Pulmonary artery endothelial cell (primary cell): ENCODE measurements at places on chromosomes 7 and 10. TPM values are rescaled to one million over a fixed set of nuclear protein-coding genes. Genes with fewer than 3 reads are reported as not detected.

STMP1 gene
- 6.6 and 8.0 TPM in 2 replicates for total RNA-seq

RSPH10B2 gene
- total RNA-seq = 0.13 TPM in 1 of 2 replicates, not detected in the other

PTN gene
- total RNA-seq = 0.13 and 0.46 TPM in 2 replicates

STK32C gene
- total RNA-seq = 12.5 and 15.1 TPM in 2 replicates

ETV1 gene
- 3.2 and 8.1 TPM in 2 replicates for total RNA-seq

TSPAN33 gene
- total RNA-seq = 0.07 and 0.28 TPM in 2 replicates

MMP21 gene
- total RNA-seq = 0.07 TPM in 1 of 2 replicates, not detected in the other

PDGFA gene
- 63.2 and 75.6 TPM in 2 replicates for total RNA-seq

NKX2-3 gene
- 0.07 TPM in 1 of 2 replicates, not detected in the other for total RNA-seq

AQP1 gene
- 3.4 and 6.4 TPM in 2 replicates for total RNA-seq

ELN gene
- 0.20 and 0.21 TPM in 2 replicates for total RNA-seq

TUBAL3 gene
- 0.11 and 0.73 TPM in 2 replicates for total RNA-seq

ADAM12 gene
- 0.13 and 0.21 TPM in 2 replicates for total RNA-seq

DPP6 gene
- total RNA-seq = not detected in 2 replicates

BMS1 gene
- total RNA-seq = 28.7 and 32.2 TPM in 2 replicates

- DNase-seq = no peak
Measured at GRCh38 chr7:128937647-128938543, at the start of gene IRF5. Gene IRF5 (plus strand): TSS chr7:128937927. CDS start chr7:128942082, 4,155 bp downstream.

DNA sequence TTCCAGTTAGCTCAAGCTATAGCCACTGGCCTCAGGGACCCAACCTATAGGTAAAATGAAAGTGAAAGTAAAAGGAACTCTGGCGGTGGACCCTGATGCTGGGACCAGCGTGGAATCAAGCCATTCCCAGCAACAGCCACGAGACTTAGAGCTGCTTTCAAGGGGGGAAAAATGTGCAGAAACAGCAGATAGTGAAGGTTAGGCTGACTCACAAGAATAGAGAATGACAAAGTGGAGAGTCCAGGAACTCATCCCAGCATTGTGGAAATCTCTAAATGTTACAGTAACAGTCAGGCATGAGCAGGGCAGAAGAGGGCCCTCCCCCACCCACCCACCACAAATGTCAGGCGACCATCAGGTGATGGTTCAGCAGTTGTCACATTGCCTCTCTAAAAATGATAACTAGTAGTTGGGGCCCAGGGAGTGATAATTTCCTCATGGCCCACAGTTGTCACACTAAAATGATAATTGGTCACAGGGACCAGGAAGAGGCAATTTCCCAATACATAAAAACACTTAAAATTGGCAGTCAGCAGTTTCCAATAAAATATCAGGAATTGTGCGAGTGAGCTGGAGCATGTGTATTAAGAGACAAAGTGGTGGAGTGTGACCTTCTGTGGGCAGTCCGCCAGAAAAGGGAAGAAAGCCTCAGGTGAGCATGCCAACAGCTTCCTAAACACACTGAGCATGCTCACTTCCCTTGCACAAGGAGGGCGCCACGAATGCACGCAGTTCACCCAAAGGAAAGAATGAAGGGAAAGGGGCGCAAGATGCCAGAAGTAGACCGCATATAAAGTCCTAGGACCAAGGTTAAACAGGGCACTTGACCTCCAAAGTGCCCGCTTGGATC is 129.8 kb upstream of the PPP1R3A start:
- DNase-seq = no peak

DNA sequence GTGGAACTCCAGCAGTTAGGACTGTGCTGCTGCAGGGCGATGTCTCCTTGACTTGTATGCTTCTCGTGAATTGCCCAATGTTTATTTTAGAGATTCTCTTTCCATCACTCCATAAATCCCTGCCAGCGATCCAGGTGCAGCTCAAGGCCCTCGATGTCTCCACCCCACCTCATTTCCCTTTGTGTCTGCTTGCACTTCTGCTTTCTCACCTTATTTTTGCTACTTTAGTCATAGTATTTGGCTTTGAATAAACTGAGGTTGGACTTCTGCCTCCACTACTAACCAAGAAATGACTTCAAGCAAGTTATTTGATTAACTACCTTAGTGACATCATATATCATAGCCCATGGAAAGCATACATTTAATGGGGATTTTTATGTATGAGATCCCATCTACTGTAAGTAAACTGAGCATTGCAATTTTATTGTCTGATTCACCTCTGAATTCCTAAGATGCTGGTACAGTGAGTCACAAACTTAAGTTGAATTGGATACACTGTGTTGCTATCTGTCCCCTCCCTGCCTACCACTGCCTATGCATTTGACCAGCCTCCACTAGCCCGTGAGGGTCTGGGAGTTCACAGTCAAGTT is 255.8 kb downstream of the ABCA13 start:
- DNase-seq = no peak

GRCh38 chr10:90775351-90776028 is 82.3 kb downstream of the HTR7 start:
- DNase-seq = no peak

- DNase-seq = no peak
Measured at GRCh38 chr7:157053118-157053517, 42.7 kb upstream of the MNX1 start.

GRCh38 chr7:137366995-137367394 is 23.5 kb upstream of the PTN start:
- DNase-seq = no peak

DNA sequence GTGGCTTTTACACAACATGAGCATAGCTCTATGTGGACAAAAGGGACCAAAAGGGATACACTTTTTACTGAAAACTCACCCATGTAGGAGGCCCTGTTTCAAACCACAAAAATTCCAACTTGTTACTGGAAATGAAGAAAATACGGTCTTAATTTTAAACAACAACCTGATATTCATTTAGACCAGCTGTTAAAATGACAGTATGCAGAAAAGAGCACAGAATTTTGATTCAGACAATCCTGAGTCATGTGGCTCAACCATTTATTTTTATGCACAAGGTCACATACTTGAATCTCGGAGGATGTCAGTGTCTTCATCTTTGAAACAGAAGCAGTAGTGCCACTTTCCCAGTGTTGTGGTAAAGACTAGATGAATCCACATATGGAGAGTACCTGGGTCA is 426.5 kb upstream of the NFE2L3 start:
- DNase-seq = no peak

- DNase-seq = no peak
Measured at GRCh38 chr7:41104631-41105030, 598.3 kb downstream of the INHBA start.

GRCh38 chr10:29191674-29192073 is 97.2 kb upstream of the LYZL1 start:
- no peak for DNase-seq

DNA sequence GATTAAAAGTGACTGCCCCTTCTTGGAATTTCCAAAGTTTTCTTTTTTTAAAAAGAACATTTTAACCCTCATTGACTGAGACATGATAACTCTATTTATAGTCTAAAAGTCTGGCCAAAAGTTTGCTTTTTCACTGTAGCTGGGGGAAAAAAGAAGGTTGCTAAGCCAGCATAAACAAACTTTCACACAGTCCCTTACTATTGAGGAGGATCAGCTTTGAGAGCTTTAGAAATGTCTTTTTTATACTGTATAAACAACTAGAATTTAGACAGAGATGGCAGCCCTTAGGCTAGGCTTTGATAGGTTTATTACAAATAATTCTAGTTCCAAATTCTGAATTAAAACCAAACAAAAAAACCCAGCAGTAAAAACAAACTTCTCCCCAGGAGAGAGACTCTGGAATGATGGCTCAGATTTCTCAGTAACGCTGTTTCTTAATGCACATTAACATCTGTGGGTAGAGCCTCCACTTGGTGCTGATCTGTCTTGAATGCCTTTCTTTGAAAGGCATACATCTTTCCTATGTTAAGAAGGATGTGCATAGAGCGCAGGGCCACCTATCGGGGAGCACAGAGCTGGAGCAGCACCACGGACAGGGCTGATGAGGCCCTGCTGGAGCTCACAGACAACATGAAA is 100.9 kb upstream of the PDLIM1 start:
- DNase-seq = no peak

- DNase-seq = peak; percentile 0
Measured at GRCh38 chr7:120554960-120555571, 282.1 kb downstream of the KCND2 start.

DNA sequence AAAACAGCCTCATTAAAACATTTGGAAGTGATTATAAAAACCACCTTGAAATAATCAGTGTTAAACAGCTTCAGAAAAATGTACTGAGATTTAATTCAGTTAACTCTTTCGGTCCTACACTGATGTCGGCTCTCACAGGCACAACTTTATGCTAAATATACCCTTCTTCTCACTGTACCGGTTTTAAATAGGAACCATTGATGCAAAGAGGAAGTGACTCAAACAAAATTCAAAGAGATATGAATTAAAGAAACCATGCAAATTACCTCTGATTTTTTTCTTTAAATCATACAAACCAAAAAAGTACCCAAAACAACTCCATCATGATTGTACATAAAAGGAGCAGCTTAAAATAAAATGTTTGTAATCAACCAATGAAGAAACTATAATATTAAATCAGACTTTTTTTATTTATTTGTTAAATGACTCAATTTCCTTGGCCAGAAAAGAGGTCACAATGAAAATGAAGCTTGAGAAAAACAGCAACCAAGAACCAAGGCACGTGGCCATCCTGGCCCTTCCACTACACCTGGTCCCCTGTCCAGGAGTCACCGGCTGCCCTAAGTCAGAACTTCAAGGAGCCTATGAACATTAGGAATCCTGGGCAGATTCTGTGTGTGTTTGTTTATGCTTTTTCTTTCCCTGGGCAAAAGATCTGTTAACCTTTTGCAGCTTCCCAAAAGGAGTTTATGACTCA is 73.0 kb upstream of the CABCOCO1 start:
- DNase-seq = no peak

- no peak for DNase-seq
Measured at GRCh38 chr7:25840209-25840792, 311.7 kb upstream of the NFE2L3 start.

DNA sequence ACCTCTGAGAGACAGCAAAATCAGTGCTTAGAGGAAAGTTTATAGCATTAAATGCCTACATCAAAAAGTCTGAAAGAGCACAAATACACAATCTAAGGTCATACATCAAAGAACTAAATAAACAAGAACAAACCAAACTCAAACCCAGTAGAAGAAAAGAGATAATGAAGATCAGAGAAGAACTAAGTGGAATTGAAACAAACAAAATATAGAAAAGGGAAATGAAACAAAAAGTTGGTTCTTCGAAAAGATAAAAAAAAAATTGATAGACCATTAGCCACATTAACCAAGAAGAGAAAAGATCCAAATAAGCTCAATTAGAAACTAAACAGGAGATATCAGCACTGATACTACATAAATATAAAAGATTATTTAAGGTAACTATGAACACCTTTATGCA is 280.0 kb upstream of the NRG3 start:
- no peak for DNase-seq

DNA sequence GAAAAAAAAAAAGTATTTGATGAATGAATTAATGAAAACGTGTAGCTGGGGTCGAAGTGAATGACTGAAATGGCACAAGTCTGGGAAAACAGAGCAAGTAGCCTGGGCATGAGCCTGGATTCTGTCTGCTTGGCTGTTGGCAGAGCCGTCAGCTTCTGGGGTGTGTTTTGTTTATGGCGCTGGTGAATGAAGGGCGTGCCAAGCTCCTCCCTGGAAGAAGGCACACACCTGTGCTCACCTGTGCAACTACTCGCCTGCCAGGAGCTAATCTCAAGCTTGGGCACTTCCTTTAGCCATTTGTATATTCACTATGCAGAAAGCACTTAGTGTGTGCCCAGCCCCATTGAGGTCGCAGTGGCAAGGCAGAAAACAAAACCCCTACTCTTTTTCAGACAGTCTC is 74.1 kb downstream of the GTF2IRD1 start:
- DNase-seq = no peak

- no peak for DNase-seq
Measured at GRCh38 chr7:1181640-1182039, 21.6 kb upstream of the ZFAND2A start.

DNA sequence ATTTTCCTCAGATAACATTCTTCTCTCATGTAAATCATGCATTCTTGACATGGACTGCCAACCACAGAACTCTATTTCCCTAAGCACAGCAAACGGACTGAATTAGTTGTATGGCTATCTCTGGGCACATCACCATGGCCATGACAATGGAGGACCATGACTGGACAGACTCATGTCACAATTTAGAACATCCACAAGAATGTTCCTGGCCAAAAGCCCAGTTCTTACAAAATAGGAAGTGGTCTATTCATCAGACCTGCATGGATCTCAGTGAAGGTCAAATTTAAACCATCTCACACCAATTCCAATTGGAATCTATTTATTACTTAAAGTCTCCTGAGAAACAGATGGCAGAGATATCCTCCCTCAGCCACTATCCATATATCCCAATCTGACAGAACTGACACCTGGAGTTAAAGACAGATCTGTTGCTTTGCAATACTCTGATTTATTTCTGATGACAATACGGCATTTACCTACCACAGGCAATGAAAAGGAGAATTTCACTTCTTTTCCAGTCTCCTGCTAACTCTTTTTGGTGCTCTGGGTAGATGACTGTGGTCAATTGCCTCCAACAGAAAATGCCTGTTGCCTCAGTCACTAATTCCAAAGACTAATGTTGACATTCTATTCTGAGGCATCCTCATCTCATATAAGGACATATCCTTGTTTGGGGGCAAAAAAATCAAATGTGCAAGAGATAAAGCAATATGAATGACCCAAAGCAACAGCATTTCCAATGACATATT is 254.8 kb downstream of the HTR7 start:
- no peak for DNase-seq

- no peak for DNase-seq
Measured at GRCh38 chr10:17923728-17924127, 28.0 kb upstream of the SLC39A12 start.

- DNase-seq = no peak
Measured at GRCh38 chr7:87874066-87874465, 2.1 kb downstream of the SLC25A40 start.

DNA sequence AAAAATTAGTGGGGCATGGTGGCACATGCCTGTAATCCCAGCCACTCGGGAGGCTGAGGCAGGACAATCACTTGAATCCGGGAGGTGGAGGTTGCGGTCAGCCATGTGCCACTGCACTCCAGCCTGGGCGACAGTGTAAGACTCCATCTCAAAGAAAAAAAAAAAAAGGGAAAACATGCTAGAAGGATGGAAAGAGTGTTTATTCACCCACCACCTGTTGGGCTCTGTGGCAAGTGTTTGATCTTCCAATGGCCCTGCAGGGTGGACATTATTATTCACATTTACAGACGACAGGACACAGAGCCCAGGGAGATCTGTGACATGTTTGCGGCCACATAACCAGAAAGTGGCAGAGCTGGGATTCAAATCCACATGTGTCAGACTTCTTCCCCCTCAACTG is 33.2 kb upstream of the SMARCD3 start:
- DNase-seq = no peak

- no peak for DNase-seq
Measured at GRCh38 chr10:105062951-105063350, 421.9 kb downstream of the SORCS3 start.

GRCh38 chr10:8054494-8055407 is at the start of gene GATA3:
Gene GATA3 (plus strand): TSS chr10:8054688. CDS start chr10:8055656, 968 bp downstream.
- peak; percentile 49 for DNase-seq

- DNase-seq = no peak
Measured at GRCh38 chr10:30378201-30378995, 29.3 kb upstream of the MTPAP start.

DNA sequence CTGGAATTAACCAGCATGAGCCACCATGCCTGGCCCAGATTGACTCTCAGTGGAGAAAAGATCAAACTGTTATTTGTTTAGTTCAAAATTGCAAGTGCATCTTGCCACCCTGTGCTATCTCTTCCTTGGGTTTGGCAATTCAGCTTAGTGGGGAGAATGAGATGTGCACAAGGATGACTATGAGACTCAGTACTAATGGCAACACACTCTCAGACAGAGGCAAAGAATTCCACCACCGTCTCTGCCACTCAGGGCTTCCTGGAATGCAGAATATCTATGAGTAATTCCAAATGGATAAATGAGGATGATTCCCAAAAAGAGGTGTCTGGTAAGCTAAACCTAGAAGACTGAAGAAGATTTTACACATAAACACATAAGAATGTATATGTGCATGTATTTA is 525.8 kb downstream of the NRG3 start:
- DNase-seq = no peak
